ENCODE measurements at places on chromosomes 1 and 21.

DNA sequence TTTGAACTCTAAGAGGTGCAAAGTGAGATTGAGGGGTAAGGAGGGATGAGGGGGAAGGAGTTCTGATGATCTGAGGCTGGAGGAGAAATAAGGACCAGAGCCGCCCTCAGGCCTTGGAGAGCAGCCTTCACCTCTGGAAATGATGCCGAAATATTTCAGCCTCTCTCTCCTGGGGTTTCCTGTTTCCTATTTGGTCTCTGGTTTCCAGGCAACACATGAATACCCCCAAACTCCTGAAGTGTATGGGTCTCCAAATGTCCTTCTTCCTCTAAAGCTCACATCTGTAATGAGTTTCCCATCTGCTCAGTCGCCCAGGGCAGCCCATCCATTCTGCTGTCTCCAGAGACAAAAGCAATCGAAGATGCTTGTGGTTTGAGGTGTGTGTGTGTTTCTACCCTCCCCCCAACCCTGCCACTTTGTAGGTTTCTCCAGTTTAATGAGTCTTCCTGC is 52.0 kb upstream of the FAM20B start:
- DNase-seq, result no peak

- DNase-seq, result no peak
Measured at GRCh38 chr1:21666576-21667320, 2.4 kb downstream of the RAP1GAP start.

DNA sequence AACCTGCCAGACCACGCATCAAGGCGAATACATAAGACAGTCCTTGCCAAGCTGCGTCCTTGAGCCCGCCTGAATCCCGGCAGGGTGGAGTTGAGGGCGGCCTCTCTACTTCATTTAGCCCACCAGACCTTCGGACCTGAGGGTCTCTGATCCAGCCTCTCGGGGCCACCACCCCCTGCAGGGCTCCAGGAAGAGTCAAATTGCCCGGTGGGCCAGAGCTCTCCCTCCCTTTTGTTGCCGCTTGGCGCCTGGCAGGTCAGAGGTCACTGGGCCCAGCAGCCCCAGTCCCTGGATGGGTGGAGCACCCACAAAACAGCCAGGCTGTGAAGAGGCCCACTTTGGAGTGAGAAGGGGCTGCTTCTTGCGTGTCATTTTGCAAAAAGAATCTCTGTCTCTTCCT is 9.0 kb downstream of the GNG4 start:
- no peak for DNase-seq

DNA sequence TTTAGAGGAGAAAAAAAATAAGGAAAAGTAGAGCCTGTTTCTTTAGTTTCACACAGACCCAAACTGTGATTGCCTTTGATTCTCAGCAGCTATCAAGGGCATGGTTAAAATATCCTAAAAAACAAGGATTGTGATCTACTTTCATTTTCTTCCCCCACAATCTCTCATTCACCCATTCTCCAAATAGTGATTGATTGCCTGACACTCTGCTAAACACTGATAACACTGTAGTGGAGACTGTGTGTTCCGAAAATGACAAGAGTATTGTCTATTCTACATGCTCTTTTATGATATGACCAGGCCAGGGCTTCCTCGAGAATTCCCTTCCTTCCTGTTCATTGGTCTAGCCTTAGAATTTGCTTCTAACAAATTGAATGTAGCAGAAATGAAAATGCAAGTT is 40.2 kb downstream of the PRMT6 start:
- DNase-seq, result no peak

- DNase-seq, result no peak
Measured at GRCh38 chr21:46191257-46191685, 7.0 kb upstream of the SPATC1L start.

DNA sequence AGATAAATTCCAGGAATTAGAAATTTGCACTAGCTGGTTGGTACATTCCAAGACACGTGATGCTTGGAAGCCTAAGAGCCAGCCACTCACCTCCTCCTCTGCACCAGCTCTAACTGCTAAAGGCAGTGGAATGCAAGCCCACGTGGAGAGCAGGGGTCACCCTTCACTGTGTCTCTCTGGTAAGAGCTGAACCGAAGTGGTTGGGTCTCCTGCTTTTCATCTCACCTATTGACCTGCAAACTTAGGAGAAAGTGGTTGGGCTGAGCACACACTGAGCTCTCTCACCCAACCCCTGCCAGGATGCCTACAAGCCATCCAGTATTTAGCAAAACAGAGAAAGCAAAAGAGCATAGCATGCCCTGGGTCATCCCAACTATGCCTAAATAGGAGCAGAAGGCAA is 19.3 kb downstream of the HAO2 start:
- DNase-seq, result no peak

DNA sequence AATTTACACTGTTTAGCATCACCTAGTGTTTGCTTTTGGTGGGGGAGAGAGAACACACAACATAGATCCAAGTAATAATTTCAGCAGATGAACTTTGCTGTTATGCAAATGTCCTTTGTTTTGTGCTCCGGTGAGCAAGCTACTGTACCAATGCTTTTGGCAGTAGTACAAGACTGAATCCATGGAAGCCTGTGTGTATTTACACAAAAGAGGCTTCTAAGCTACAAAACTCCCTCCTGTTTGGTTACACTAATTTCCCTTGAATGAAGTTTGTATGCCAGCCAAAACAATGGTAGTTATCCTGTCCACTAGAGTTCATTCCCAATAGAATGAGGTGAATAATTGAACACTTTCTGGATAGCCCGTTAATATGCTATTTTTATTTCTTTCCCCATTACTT is 320.5 kb downstream of the KCTD3 start:
- no peak for DNase-seq

DNA sequence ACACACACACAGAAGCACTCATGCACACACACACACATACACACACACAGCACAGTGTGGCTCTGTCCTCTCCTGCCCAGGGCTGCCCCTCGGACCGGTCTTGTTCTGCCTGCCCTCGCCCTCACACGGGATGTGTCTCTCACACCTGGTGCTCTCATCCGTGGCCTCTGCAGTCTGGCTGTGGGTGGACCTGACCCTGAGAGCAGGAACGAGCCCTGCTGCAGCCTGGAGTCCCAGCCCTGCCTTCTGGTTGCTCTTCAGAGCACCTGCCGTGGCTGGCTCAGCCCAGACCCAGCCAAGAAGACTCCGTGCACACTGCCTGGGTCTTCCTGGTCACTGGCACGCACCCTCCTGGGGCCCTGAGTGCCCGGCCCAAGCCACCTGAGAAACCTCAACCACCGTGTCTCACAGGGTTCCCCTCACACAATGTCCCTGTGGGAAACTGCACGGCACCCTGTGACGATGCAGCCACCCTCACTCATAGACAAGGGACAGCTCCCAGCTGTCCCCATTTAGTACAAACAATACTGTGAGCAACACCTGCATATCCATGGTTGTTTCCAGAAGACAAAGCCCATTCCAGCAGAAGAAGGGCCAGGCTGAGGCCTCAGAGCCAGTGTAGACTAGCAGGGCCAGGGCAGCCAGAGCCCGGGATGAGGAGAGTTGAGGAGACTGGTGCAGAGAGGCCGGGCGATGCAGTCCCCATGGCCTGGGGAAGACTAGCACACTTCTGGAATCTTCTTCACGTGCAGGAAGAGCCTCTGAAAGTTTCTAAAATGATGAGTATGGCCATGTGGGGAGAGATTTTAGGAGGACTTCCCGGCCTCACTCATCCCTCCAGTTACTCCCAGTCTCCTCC is 234.0 kb downstream of the NPHP4 start:
- no peak for DNase-seq

DNA sequence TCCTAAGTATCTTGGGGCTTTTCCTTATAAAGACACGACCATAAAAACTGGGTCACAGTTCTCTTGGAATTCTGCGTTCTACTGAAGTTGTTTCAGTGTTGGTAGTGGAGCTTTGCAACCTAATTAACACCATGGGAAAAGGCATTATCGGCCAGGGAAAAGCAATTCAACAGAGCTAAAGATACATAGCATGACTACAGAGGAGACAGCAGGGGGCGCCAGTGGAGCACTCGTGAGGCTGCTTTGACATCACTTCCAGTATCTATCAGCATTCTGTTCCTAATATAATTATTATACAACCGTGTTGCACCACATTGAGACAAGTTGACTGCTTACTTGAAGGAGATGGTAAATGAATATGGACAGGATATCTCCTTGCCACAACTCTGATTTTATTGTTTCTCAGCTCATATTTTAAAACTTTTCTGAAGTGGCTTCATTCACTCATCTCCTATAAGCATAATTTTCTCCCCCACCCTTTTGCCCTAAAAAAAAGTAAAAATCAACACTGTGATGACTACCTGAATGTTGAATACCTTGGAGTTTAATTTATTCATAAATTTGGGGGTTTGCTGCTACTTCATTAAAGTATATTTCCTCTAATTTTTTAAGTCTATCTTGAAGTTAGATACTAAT is 39.4 kb downstream of the ZP4 start:
- no peak for DNase-seq

Measured in CD4-positive, alpha-beta T cell treated with Interleukin-17A for 1 hour (primary cell).